ENCODE measurements at places on chromosomes 3 and 15.

DNA sequence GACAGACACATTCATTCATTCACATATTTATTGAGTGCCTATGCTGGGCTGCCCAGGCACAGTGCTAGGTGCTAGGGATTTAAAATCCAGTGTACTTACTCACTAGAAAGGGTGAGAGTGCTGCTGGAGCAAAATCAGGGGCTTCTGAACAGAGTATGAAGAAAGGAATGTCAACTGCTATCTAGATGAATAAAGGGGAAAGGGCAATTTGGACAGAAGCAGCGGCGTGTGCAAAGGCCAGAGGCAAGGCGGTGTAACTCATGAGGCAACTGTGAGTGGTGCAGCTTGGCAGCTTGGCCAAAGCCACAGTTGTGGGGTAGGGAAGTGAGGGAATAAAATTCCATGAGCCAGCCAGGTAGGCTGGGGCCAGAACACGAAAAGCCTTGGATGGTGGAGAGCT, 76.7 kb downstream of the RAD18 start:
- DNase-seq, result no peak

DNA sequence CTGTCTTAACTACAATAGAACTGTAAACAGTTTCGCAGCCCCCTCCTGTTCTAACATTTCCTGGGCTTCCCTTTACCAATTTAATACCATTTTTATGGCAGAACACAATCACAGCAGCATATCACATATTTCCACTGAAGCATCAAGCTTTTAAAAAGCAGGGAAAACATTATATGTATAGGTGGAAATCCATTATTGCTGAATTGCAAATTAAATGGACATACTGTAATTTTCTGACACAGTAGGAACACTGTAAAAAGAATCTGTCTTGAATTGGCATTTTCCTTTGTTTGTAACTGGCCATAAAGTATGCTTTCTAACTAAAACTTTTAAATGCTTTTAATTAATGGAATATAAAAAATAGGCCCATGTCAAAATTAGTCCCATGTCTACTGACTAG, 1385.8 kb downstream of the SI start:
- no peak for DNase-seq

DNA sequence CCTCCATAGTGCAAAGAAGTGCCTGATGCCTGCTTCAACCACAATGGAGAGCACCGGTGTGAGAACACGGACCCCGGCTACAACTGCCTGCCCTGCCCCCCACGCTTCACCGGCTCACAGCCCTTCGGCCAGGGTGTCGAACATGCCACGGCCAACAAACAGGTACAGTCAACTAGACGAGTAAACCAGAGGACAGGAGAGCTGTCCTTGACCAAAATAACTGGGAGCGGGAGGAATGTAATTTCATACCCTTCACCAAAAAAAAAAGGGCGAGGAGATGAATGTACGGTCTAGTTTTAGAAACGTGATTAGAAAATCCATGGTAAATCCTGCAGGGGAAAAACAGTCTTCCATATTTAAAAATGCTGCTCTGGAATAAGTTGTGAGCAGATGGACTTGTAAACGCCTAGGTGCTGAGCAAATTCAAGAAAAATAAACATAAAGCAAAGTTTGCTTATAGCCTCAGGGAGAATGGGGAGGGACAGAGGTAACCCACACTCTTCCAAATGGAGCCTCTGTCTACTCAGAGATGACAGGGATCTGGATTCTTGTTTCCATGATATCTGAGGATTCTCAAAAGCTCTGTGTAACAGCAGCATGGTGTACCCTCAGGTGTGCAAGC, 8.4 kb downstream of the THBS1 start:
- no peak for DNase-seq

DNA sequence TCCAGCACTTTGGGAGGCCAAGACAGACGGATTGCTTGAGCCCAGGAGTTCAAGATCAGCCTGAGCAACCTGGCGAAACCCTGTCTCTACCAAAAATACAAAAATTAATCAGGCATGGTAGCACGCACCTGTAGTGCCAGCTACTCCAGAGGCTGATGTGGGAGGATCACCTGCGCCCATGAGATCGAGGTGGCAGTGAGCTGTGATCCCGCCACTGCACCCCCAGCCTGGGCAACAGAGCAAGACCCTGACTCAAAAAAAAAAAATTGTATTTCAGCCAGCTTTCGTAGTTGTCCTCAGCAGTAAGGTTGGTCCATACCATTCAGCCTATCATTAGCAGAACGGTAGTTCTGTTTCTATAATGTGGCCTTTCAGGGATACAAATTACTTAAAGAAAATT, 66.6 kb upstream of the FURIN start:
- no peak for DNase-seq

DNA sequence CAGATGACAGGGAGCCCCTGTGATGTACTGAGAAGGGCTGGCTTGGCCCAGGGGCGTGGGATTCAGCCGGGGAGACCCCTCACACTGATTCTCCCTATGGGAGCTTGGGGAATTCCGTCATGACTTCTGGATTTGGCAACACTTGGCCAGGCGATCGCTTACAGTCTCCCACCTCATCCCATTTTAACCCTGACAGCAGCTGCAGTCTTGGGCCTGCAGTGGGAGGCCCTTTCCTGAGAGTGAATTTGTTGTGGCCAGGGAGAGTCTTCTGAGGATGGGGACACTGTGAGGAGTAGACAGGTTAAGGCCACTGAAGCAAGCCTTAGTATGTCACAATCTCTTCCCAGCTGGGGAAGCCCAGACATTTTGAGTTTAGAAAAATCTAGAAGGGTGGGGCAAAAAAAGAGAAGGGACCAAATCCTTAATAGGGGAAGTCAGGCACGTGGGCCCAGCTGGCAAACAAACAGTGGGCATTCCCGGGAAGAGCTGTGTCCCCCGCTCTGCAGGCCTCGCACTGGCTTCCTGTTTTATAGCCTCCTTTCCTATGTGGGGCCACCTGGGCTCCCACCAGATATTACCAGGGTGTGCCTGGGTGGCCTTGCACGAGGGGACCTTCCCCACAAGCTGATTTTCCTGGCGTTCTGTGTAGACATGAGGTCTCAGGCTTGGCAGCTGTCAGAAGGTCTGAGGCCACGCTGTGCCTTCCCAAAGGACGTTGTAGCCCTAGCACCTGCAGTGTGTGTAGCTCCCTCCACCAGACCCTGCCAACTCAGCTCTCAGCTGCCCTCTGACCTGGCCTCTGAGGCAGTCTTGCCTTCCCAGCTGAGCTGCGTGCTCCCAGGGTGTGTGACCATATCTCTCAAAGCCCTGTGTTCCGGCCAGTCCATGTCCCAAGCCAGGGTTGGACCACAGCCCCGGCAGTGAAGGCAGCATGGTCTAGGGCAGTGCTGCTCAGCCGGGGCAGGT, 64.5 kb downstream of the FEM1B start:
- no peak for DNase-seq

GRCh38 chr3:187027531-187028278, 97.4 kb downstream of the ST6GAL1 start:
- no peak for DNase-seq

DNA sequence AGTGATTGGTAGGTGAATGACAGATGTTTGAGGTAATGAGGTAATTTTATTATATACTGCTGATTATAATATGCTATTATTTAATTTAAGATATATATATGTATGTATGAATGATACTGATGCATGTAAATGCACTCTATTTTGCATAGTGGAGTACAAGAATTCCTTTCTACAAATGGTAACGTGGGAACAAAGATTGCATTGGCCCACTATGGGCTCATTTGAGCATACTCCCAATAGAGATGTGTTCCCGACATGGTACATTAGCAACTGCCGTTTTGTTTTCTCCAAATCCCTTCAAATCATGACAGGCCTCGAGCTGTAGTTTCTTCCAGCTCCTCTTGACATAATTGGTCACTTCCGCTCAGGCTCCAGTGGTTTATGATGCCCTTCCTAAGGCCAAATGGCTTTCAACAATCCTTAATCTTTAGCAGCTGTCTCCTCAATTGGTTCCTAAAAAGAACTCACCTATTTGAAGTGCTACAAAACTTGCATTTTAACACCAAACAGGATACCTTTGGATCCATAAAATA, 266.1 kb downstream of the ADAMTSL3 start:
- no peak for DNase-seq

GRCh38 chr3:123342631-123343080, 106.2 kb downstream of the ADCY5 start:
- DNase-seq, result no peak

DNA sequence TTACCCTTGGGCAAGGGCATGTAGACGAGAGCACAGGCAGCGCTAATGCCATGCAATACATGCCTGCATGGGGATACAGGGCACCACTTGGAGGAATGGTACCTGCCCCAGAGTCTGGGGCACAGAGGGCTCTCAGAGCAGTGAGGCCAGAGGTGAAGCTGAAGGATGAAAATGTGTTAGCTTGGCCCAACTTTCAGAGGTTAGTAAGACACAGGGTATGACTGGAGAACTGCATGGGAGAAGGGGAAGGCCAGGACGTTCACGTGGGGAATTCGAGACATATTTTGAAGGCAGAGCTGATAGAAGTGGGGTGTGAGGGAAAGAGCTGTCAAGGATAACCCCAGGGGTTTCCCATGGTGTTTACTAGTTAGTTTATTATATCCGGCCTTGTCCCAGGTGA, 19.6 kb downstream of the CSRNP1 start:
- DNase-seq, result no peak

All from SW 1271 (cell line).